ENCODE measurements at places on chromosomes 1 and 21.

DNA sequence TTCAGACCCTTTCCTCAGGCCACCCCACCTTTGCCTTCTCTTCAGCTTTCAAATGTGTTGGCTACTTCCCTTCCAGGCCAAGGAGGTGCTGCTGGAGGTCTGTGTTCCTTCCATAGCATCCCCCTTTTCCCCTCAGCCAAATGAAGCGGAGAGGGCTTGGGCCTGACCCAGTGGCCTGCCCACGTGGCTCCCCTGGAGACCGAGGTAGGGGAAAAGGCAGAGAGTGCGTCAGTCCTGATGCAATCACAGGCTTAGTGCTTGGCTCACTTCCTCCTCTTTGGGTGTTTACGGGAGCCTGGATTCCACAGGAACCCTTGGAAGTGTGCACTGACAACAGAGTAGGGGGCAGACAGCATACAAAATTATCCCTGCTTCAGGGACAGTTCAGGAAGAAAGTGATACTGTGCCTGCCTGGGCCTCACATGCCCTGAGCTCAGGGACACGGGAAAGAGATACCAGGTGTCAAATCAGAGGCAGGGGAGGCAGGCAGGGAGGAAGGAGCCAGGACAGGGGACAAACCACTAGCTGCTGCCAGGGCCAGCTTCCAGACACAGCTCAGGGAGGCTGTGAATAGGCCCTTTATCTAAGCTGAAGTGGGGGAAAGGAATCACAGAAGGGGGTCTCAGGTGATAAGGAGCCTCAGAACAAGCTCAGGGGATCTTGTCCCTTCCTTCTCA is 16.6 kb upstream of the PTP4A2 start:
- DNase-seq = no peak

GRCh38 chr1:207470927-207471326 is 16.8 kb downstream of the CR2 start:
- no peak for DNase-seq

DNA sequence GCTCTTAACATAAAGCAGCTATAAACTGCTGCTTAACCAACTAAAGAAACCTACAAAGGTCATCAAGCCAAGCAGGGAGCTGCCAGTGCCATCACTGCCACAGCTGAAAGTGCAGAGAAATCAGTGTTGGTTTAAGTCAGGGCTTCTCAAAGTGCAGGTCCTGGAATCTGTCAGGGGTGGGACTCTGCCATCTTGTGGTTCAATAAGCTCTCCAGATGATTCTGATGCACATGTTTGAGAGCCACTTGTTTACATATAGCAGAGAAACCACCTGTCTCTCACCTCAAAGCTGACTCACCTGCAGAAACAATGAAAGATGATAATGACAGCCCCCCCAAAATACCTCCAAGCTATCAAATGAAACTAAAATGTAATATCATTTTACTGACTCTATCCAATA is 49.3 kb downstream of the SH3GLB1 start:
- DNase-seq = peak; percentile 69

- DNase-seq = no peak
These were observed 33.2 kb upstream of the BSDC1 start for GRCh38 chr1:32427264-32427963.

DNA sequence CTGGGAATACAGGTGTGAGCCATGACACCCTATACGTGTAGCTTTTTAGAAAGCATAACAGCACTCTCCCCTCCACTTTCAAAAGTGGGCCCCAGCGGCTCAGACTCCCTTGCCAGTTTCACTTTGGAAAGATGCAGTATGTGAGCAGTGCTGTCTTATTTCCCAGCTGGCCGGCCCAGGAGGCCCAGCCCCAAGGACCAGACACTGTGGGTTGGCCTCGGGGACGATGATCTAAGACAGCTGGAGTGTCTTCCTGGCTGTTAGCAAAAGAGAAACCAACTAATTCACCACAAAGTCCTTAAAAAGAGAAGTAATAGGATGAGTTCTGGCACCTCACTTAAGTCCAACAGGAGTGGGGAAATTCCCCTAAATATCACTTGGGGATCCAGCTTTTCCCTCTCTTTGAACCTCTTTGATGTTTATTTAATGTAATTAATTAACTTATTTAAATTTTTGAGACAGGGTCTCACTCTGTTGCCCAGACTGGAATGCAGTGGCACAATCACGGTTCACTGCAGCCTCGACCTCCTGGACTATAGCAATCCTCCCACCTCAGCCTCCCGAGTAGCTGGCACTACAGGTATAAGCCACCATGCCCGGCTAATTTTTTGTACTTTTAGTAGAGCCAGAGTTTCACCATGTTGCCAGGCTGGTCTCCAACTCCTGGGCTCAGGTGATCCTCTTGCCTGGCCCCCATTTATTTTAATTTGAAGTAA is 17.6 kb upstream of the CLIC4 start:
- DNase-seq = no peak

GRCh38 chr21:44999428-44999971 is 59.7 kb downstream of the SLX9 start:
- no peak for DNase-seq

DNA sequence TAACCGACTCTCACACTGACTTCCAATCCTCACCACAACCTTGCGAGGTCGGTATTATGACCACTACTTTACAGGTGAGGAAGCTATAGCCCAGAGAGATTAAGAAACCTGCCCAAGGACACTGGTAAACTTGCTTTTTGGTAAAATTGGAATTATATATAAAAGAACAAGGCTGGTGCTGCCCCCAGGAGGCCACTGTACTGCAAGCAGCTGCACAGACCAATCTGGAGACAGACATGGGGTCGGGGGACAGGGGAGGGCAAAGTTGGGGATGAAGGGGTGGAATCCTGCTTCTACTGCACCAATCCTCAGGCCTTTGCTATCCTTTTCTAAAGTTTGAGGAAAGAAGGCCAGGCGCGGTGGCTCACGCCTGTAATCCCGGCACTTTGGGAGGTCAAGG is 280.8 kb downstream of the SPATA17 start:
- no peak for DNase-seq

GRCh38 chr1:59124166-59124565 is 172.7 kb upstream of the FGGY start:
- DNase-seq = no peak

DNA sequence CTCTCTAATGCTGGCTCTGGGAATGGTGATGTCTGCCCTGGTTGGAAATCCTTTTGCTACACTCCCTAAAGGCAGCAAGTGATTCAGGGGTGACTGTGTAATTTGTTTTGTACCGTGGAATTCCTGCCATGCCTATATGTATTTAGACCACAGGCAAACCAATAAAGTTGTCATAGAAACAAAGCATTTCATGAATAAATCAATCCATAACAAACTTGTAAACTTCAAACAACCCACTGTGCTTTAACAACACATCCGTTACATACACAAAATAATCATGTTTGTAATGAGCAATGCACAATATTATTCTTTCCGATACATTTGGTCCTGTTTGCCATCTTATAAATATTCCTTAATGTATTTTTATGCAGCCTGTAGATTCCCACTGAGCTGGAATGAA is 330.3 kb upstream of the SNX7 start:
- DNase-seq = no peak

GRCh38 chr1:175373786-175374623 is 181.4 kb upstream of the KIAA0040 start:
- no peak for DNase-seq

GRCh38 chr1:205285381-205286101 is 36.0 kb downstream of the NUAK2 start:
- no peak for DNase-seq

DNA sequence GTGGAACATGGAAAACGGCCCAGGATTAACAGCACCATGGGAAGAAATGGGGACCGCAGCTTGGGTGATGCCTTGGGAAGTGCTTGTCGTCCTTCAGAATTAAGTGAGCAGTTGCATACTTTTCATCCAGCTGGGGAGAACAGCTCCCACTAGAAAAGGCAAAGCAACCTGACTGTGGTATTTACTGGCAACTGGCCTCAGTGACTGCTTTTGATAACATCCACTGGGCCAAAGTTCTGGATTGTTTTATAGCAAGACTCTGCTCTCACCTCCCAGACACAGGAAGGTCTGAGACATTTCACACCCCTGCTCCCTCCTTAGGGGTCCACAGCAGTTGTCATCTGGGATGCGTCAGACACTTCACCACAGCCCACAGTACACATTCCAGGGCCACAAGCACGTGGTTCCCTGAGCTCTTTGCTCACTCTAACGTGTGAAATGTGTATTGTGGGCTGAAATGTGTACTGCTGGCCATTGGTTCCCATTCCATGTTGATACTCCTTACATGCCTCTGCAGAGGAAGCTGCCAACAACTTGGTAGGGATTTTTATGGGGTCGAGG is 6.6 kb downstream of the PAPPA2 start:
- DNase-seq = no peak

GRCh38 chr21:40043423-40043822 is 176.2 kb downstream of the PCP4 start:
- no peak for DNase-seq

- no peak for DNase-seq
These were observed 8.8 kb downstream of the ASAP3 start for GRCh38 chr1:23475134-23475628.

DNA sequence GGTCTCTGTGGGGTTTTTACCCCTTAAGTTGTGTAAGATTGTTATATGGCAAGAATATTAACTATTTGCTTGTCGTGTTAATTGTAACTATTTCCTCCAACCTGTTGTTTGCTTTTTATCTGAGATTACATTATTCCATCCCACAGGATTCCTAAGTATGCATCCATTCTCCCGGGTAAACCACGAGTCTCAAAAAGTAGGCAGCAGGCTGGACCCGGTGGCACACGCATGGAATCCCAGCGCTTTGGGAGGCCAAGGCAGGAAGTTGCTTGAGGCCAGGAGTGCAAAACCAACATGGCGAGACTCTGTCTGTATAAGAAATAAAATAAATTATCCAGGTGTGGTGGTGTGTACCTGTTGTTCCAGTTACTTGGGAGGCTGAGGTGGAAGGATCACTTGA is 12.6 kb upstream of the RSPO1 start:
- DNase-seq = no peak

DNA sequence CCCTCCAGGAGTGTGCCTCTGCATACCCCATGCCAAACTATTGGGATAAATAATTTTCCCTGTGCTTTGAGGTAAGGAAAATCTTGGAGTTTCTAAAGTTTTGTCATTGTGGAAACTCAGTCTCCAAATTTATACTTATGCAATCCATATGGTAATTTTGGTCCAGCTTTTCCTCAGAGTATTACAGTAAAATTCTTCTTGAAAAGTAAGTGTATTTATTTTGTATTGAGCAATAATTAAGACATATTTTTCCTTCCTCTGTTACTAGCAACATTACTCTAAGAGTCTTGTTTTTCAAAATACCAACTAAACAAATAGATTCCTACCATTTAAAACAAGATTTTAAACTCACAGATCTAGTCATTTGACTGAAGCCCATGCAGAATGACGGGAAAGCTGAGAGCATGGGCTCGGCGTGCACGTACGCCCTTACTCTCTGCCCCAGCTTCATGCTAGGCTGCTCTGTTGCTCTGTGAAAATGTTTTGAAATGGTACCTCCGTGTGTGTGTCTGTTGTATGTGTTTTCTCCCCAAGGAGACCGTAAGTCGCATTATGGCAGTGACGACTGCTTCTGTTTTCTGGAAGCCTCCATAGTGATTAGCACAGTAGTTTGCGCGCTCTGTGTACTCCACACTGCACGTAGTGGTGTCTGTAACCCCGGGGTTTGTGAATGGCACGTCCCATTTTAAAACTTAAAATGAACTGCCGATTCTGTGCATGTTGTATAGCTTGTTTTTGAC is 165.3 kb downstream of the SDCCAG8 start:
- no peak for DNase-seq

DNA sequence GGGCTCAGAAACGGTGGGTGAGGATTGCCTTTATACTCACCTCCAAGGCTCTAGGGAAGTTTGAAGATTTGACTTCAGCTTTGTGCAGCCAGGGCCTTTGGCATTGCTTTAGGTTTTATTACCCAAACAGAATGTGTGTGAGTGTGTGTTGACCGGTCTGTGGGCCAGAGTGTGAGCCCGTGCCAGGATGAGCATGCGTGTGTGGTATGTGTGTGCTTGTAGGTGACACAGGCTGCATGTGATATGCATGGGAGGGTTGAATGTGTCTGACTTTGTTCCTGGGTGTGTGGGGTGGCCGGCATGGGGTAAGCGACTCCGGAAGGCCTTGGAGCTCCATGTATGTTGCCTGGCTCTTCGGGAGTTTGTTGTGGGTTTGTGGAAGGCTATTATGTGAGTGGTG is 160.5 kb downstream of the FOXD2 start:
- DNase-seq = no peak

- DNase-seq = no peak
These were observed 28.2 kb downstream of the UTS2 start for GRCh38 chr1:7824701-7825100.

GRCh38 chr1:12573015-12573825 is 44.8 kb downstream of the DHRS3 start:
- DNase-seq = no peak

GRCh38 chr1:117732065-117732797 is 126.4 kb downstream of the TENT5C start:
- DNase-seq = no peak

DNA sequence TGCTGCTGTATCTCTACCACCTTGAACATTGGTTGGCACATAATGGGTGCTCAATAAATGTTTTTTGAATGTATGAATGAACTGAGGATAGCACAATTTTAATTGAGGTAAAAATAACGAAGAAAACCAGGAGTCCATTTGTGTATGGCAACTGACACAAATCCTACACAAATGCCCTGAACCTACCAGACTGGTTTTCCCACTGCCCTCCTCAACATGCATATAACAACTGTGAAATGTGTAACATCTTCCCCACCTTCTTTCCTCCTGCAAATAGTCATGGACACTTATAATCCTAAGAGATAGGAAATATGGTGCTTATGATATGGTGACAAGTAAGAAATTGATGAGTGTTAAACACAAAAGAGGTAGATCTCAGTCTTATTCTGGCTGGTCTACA is 9.9 kb upstream of the LMO4 start:
- no peak for DNase-seq

- peak; percentile 30 for DNase-seq
These were observed 8.9 kb downstream of the MAP1LC3C start for GRCh38 chr1:241990040-241990439.

GRCh38 chr1:244796719-244797406 is 38.6 kb upstream of the COX20 start:
- DNase-seq = peak; percentile 15

DNA sequence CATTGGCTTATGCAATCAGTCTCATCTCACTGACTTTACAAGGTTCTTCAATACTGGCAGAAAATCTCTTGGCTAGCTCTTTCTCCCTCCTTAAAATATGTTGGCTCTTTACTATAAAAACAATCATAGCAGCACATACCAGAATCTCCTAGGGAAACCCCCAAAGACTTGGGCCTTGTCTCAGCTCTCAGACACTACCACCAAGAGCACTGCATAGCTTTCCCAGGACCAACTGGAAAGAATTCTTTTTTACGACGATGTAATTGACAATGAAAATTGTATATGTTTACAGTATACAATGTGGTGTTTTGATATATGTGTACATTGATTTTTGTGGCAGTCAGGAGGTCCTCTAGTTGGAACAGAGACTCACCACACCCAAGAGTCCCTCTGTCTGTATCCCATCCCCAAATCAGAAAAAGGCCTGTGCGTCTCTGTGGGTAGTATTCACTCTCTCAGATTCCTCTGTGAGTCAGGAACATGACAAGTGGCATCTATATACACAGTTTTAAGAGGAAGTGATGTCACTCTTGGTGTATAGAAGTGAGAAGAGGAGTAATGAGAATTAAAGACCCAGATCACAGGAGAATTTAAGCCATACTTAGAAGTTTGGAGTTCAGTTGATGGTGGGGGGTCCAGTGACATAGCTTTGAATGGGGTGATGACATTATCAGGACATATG is 21.1 kb downstream of the SMAP2 start:
- DNase-seq = no peak

Data from NCI-H1105 treated with DMSO at 0.1 percent for 48 hours (cell line).